ENCODE measurements at places on chromosomes 7 and 10. TPM values are rescaled to one million over a fixed set of nuclear protein-coding genes. Genes with fewer than 3 reads are reported as not detected.

The IDI2 gene
- not detected for polyA plus RNA-seq

The BICC1 gene
- polyA plus RNA-seq: 43.9 TPM

The MCMBP gene
- polyA plus RNA-seq: 63.6 TPM

The PTER gene
- polyA plus RNA-seq: 11.5 TPM

The LRIT1 gene
- not detected for polyA plus RNA-seq

The CPA4 gene
- polyA plus RNA-seq: 0.33 TPM

GRCh38 chr10:6364893-6365292 lies 162.2 kb downstream of the PFKFB3 start:
- no peak for DNase-seq

- DNase-seq: no peak
These were observed 4.4 kb downstream of the OPN4 start for GRCh38 chr10:86658751-86659150.

DNA sequence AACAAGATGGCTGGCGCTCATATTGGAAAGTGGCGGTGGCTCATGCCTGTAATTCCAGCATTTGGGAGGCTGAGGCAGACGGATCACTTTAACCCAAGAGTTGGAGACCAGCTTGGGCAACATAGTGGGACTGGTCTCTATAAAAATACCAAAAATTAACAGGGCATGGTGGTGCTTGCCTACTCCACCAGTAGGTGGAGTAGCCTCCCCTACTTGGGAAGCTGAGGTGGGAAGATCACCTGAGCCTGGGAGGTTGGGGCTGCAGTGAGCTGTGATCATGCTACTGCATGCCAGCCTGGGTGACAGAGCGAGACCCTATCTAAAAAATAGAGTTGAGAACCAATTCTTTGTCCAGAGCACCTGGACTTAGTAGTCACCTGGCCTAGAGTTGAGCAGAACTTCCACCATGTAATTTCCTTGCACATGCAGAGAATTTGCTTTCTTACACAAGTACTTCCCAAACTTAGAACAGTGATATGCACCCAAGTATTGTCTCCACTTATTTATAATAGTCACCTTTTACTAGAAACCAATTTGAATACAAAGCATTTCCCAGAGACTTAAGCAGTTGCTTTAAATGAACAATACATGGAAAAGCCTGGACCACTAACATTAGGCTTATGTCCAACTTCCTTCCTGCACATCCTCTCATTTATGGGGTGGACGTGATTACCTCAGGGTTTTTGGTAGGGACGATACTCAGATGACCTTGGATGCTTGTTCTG lies 15.9 kb downstream of the LAMB4 start:
- DNase-seq: no peak

DNA sequence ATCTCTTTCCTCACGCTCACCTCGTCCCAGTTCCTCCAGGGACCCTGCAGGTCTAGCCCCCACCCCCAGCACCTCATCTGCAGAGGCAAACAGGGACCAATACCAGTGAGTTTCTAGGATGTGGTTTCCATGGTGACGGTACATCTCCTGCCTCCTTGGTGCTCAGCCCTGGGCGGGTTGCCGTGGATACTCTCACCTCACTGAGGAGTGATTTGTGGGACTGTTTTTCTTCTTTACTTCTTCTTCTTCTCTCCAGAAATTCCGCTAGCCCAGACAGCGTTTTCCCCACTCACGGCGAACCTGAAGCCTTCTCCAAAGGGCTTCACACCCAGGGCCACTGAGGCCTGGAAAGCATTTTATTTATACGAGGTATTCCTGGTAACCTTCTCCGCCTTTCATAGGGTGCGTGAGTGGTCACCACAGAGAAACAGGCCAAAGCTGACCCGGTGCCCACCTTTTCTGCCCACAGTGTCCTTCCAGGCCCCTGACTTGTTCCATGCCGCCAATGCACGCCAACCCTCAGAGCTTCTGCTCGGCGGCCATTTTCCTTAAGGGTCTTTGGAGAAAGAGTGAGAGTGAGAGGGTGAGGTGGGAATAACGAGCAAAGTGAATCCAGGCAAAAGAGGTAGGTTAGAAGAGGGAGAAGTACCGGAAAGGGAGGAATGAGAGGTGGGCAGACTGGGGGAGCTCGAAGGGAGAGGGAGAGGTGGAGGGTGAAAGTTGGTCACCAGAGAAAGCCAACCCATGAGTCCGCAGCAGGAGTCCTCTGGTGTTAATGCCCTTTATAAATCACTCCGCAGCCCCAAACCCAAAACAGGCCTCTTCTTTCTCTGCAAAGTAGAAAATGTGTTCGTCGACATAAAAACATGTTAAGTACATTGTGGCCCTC lies 15.5 kb downstream of the FAM241B start:
- DNase-seq: no peak

GRCh38 chr7:11960621-11961020 lies 128.6 kb upstream of the THSD7A start:
- DNase-seq: no peak

DNA sequence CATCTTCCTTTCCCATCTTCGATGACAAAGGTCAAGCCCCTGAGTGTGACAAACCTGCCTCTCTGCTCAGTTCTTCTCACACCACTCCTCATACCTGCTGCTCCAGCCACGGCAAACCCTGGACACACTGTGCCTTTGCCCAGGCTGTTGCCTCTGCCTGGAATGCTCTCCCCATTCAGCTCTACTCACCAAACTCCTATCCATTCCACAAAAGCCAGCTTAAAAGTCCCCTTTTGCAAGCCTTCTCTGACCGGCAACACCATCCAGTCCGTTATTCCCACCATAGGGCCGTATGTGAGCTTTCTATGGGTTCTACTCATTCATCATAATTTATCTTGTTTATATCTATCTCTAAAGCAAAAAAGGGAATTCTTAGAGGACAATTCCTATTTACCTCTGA lies 15.2 kb downstream of the GFRA1 start:
- no peak for DNase-seq

GRCh38 chr10:36441557-36441956 lies 683.8 kb upstream of the ANKRD30A start:
- DNase-seq: no peak

GRCh38 chr10:36026656-36027390 lies 384.7 kb upstream of the FZD8 start:
- DNase-seq: no peak
